CD8-positive, alpha-beta T cell (primary cell): ENCODE measurements at places on chromosomes 12 and 14.

DNA sequence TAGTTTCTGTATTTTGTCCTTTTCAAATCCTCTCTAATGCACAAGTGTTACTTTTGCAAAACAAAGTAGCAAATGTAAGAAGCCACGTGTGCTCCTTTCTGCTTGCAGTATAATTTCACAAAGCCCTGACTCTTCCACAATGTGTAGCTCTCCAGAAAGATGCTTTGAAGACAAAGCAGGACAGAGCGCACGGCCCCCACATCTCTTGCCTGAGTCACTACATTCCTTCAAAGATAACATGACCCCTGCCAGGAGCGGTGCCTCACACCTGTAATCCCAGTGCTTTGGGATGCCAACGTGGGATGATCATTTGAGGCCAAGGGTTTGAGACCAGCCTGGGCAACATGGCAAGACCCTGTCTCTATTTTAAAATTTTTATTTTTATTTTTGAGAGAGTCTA, 40.5 kb downstream of the JAG2 start:
- no peak for DNase-seq

- DNase-seq: peak; percentile 68
Observed at GRCh38 chr12:95117178-95117599, 43.8 kb upstream of the NR2C1 start.

- no peak for DNase-seq
Observed at GRCh38 chr12:54725233-54725843, 77.2 kb upstream of the DCD start.

DNA sequence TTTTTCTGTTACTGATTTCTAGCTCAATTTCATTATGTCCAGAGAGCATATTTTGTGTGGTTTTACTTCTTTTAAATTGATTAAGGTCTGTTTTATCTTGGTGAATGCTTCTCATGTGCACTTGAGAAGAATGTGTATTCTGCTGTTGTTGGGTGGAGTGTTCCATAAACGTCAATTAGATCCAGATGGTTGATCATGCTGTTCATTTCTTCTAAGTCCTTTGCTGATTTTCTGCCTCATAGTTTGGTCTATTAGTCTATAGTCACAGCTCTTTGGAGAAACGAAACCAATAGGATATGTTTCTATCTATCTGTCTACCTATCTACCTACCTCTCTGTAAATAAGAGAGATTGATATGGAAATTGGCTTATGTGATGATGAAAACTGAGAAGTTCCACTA, 17.1 kb upstream of the ADGRD1 start:
- DNase-seq: no peak

GRCh38 chr14:102471921-102472790, 37.4 kb downstream of the ANKRD9 start:
- DNase-seq: no peak

- DNase-seq: no peak
Observed at GRCh38 chr12:94267537-94267872, 119.1 kb downstream of the PLXNC1 start.

- no peak for DNase-seq
Observed at GRCh38 chr14:58055497-58056010, 96.5 kb downstream of the ARMH4 start.

DNA sequence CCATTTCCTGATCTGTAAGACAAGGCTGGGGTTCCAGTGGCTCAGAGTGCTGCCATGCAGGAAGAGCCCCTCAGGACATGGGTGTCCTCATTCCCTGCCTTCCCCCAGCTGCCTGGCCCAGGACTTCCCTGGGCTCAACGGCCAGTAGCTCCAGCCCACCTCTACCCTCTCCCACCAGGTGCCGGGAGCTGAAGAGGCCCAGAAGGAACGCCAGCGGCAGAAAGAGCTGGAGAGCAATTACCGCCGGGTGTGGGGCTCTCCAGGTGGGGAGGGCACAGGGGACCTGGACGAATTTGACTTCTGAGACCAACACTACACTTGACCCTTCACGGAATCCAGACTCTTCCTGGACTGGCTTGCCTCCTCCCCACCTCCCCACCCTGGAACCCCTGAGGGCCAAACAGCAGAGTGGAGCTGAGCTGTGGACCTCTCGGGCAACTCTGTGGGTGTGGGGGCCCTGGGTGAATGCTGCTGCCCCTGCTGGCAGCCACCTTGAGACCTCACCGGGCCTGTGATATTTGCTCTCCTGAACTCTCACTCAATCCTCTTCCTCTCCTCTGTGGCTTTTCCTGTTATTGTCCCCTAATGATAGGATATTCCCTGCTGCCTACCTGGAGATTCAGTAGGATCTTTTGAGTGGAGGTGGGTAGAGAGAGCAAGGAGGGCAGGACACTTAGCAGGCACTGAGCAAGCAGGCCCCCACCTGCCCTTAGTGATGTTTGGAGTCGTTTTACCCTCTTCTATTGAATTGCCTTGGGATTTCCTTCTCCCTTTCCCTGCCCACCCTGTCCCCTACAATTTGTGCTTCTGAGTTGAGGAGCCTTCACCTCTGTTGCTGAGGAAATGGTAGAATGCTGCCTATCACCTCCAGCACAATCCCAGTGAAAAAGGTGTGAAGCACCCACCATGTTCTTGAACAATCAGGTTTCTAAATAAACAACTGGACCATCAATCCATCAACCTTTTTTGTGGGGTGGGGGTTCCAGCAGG, 17.6 kb downstream of the AGAP2 start:
- no peak for DNase-seq
